Left cardiac atrium (tissue), 4 donors: ENCODE measurements at places on chromosomes 3 and 15.
A peak's percentile ranks its signal among the peaks of the same experiment; 100 is the strongest.

DNA sequence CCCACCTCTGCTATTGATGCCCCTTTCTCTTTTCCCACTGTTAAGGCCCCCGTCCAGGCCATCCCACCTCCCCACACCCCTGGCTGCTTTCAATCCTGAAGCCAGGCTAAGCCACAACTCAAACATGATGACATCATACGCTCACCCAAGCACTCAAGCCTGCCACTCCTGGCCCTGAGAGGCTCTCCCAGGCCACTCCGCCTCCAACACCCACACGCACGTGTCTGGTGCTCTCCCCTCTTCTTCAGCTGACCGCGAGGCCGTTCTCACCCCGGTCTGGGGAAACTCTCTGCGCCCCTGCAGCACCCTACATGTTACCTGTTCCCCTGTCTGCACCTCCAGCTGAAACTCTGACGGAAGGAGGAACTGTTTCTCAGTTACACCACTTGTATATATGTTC is 6.2 kb downstream of the ZXDC start:
- no peak for DNase-seq

- no peak for DNase-seq
These were observed 108.6 kb upstream of the SLC24A5 start for GRCh38 chr15:48012191-48012590.

GRCh38 chr15:35455201-35455600 is 90.8 kb downstream of the DPH6 start:
- no peak for DNase-seq

DNA sequence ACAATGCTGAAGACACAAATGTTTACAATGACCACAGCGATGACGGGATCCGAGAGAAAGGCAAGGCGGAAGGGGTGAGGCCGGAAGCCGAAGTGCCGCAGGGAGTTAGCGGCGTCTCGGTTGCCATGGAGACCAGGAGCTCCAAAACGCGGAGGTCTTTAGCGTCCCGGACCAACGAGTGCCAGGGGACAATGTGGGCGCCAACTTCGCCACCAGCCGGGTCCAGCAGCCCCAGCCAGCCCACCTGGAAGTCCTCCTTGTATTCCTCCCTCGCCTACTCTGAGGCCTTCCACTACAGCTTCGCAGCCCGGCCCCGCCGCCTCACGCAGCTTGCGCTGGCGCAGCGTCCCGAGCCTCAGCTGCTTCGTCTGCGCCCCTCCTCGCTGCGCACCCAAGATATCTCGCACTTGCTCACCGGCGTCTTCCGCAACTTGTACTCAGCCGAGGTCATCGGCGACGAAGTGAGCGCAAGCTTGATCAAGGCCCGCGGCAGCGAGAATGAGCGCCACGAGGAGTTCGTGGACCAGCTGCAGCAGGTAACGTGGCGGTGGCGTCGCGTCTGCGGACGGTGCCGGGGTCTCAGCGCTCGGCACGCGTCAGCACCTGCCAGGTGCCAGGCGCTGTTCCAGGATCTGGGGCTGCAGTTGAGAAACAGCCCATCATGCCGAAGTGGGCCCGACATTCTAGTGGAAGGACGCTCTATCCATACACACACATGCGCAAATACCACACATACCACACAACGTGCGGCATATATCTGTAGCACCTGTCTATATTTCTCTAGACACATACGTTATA is at the start of gene DLEC1:
DLEC1 (plus strand) TSS at position 108 of the 798 bp plus-strand sequence; CDS start at position 126, 18 bp downstream.
- DNase-seq = peak; percentile 85

DNA sequence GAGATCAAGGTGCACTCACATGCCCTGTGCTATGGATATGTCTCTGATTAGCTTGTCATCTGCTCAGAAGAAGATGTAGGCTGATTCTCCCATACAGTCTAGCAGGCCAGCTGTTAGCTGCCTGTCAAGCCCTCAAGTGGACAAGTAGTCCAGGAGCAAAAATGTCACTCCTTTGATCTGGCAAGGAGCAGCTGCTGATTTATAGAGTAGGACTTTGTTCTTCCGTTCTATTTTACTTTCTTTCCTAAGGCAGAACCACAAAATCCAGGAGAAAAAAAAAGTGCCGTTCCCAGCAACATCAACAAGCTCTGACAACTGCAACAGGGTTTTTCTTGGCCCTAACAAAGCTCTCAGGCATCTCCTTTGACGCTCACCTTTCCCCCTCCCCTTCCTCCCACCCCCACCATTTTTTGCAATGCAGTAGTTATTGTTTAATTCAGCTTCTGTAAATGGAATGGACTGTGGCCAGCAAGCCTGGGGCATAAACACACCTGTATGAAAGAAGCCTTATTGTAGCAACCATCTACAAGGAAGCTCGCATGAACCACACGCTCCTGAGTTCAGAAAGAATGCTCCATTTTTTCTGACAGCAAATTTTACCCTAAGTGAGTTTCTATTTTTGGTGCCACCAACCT is 196.3 kb downstream of the MEIS2 start:
- DNase-seq = no peak

GRCh38 chr3:124685067-124685466 is 45.2 kb upstream of the UMPS start:
- DNase-seq = no peak

DNA sequence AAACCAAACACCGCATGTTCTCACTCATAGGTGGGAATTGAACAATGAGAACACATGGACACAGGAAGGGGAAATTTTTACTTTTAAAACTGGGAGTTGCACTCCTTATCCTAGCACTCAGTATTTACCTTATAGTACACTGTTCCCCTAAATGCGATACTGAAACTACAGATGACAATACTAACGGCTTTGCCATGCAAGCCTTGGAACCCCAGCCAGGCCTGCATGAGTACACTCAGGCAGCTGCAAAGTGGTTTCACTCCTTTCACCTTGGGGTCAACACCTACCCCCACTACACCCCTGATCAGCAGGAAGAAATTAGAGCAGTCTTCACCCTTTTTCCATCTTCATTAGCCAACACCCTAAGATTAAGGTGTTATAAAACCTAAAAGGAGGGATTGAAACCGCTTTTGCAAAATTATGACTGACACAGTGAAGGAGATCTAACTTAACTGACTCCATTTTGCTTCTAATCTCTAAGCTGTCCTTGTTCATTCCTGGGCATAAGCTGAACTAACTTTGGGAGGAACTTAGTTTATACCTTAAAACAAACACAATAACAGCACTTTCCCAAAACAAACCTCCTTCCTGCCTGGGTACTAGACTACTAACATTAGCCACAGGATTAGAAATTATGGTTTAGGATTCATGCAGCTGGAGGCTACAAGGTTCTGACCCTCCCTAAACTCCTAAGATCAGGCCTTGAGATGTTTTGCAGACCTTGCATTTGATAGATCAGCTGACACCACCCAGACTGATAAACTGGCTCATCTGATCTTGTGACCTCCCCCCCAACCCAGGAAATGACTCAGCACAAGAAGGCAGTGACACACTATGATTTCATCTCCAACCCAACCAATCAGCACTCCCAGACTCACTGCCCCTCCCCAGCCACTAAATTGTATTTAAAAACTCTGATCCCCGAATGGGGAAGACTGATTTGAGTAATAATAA is 452.1 kb upstream of the PPP2R3A start:
- DNase-seq = peak; percentile 17

DNA sequence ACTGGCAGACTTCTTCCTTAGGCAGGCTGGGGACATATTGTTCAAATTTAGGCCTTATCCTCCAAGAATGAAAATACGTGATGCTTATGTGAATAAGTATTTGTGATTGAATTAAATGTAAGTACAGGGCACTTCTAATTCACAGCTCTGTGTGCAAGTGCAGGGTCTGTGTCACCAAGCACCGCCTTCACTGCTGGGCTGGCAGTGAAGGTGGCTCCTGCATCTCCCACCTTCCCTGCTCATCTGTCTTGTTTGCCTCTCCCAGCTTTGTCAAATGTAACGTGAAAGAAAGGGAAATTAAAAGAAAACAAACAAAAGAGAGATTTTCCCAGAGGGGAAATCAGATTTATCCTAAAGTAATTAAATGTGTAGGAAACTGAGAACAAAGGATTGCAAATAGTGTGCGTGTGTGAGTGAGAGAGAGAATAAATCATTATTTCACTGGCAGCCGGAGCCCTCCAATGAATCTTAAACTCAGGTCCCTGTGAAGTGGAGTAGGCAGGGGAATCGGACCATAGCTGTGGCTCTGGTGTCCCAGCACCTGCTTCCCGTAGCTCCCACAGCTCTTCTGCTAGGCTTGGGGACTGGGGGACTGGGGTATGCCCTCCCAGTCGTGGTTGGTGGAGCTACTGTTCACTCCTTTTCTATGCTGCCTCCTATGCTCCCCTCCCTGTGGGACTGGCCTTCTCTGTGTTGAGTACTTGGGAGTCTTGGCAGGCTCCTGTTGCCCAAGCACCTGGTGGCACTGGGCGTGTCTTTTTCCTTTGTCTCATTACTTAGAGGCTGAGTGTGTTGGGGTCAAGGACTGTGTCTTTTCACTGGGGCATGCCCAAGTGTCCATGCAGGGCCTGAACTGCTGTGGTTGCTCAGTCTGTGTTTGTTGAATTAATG is 222.2 kb downstream of the EPHB1 start:
- DNase-seq = no peak

DNA sequence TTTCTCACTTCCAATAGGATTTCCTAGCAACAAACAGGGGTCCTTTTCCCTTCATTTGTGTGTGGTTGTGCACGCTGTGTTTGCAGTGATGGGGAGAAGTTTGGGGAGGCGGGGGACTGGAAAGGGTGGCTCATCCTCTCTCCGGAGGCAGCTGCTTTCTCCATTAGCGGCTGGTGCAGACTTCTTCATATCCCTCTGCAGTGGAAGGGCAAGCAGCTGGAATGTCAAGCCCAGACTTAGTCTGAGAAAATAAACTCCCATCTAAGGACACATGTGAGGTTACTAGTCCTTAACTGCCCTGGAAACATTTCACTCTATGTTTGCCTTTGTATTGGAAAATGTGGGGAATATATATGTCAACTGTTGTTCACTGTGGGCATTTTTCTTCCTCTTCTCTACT is 467.0 kb upstream of the RASGRP1 start:
- DNase-seq = no peak
